Heart left ventricle (tissue), 16 donors: ENCODE measurements at places on chromosomes 4 and X. TPM values are rescaled to one million over a fixed set of nuclear protein-coding genes. Genes with fewer than 3 reads are reported as not detected.

DNA sequence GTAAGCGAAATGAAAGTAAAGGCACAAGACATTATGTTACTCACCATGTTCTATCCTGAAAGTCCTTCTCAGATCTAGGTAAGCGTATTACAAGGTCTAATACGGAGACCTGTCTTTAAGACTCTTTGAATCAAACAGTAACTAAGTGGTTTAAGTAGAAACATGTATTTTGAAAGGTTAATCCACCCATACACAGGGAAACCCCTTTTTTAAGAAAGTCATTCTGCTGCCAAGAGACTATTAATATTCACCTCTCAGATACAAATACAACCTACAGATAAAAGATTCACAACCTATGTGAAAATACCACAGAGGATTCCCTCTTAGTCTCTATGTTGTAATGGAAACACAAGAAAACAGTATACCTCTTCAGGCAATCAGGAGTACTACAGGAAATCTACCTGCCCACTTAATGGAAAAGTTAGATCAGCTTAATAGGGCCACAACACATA, 63.2 kb upstream of the TNIP3 start:
- no peak for DNase-seq

DNA sequence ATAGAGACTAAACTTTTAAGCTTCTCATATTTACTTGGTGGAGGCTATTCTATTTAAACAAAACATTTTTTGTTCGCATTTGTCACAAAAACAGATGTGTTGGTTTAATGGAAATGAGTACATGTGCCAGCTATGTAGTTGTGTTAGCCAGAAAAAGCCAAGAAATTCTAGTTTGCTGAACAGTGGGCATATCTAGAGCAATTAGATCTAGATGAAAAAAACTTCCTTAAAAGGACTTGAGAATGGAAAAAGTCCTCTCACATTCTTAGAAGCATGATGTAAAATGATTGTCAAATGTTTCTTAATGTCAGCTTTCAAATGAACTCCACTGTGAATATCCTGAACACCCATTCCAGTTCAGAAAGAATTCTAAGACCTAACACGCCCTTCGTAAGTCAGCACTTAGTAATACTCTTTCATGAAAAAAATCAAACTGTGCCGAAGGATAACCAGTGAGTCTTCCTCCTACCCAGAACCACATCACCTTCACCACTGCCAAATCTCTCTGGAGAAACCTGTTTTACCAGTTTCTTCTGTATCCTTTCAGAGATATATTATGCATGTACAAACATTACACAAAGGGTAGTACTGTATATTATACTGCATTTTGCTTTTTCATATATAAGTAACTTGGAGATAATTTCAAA, 28.2 kb downstream of the PHKA1 start:
- DNase-seq: no peak

DNA sequence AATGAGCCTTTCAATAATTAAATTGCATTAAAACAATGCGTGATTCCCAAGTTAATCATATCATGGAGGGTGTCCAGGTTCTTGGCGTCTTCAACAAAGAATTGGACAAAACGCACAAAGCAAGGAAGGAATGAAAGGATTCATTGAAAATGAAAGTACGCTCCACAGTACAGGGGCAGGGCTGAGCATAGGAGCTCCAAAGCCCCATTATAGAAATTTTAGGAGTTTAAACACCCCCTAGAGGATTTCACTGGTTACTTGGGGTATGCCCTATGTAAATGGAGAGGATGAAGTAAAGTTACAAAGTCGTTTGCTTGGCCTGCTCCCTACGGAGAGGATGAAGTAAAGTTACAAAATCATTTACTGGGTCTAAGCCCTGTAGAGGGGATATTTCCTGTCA, 1910.4 kb downstream of the C4orf33 start:
- DNase-seq: no peak

DNA sequence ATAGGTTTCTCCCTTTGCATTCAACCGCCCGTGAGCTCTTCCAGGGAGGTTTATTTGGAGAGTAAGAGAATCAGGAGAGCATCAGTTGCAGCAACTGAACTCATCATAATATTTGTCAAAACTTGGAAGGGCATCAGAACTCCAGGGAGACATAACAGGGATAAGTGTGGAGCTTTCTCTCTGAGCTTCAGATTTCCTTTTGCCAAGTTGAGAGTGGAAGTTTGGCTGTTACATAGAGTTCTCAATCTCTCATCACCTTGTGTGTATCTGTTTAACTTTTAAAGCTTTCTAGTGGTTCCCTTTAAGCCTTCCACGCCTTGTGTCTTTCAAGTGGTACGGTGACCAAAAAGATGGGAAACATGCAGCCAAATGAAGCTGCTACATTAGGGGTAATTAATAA, 18.8 kb downstream of the BMP3 start:
- no peak for DNase-seq

NAA15 gene
- 38.7 TPM for total RNA-seq

ADGRG4 gene
- not detected for total RNA-seq
